ENCODE measurements at places on chromosomes 3 and 15.

GRCh38 chr3:4079339-4080195 lies 223.6 kb upstream of the SETMAR start:
- peak; percentile 85 for DNase-seq

- DNase-seq = no peak
These were observed 165.8 kb upstream of the SLC2A2 start for GRCh38 chr3:171192176-171192854.

DNA sequence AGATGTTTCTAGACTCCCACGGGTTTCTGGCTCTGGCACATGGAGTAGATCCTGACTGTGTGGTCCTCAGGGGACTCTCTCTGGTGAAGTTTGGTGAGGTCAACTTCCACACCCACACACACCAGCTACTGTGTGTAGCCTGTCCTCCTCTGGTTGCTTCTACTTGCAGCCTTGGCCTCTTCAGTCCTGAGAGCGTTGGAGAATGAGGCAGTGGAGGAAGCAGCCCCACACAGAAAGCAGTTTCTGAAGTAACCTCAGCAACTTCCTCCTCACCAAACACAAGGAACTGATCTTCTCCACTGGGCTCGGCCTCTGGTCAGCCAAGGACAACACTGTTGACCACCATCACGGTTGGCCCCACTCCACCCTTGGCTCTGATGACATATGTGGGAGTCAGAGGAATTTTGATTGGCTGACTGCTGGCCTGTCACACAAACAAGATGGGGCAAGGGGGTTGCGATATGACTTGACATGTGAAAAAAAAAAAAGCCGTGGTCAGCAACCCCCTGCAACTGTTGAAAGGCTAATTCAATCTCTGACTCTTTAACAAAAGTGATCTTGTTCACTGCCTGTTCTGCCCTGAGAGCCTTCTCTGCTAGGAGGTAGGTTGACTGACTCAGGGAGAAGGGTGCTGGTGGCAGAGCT lies 19.6 kb downstream of the CD86 start:
- no peak for DNase-seq

- no peak for DNase-seq
These were observed 3.6 kb upstream of the LRCH3 start for GRCh38 chr3:197787412-197787811.

DNA sequence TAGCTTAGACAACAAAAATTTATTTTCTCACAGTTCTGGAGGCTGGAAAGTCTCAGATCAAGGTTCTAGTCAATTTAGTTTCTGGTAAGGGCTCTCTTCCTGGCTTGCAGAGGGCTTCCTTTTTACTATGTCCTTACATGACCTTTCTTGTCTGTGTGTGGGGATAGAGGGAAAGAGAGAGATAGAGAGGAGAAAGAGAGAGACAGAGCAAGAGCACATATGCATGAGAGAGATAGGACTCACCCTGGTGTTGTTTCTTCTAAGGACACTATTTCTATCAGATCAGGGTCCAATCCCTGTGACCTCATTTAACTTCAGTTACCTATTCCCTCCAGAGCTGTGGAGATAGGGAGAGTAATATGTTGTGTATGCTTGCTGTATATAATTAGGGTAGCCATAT lies 44.9 kb upstream of the TEX9 start:
- peak; percentile 60 for DNase-seq

- DNase-seq = no peak
These were observed 213.3 kb downstream of the SLC9A9 start for GRCh38 chr3:143634991-143635390.

DNA sequence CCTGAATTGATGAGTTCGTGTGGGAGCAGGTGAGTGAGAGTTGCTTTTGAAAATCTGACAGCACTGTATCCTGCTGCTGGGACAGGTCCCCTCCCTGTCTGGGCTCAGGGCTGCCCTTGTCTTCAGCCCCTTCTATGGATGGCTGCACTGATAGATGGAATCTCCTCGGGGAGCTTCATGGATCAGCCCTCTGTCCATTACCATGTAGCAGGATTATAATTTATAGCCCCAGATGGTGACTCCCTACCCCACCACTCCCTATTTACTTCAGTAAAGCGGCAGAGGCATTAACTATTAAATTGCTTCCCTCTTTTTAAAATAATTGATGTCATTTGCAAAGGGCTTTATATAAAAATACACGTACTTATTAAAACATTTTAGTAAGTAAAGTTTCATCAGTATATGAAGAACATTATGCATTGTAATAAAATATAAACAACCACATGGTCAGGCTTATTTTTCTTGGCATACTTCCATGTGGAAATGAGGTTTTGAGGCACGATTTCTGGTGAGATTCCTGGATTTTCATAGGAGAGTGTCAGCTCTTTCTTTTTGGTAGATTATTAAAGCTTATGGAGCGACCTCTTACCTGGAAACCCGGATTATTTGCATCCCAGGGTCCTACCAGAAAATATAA lies 38.5 kb downstream of the MAP3K13 start:
- DNase-seq = no peak

DNA sequence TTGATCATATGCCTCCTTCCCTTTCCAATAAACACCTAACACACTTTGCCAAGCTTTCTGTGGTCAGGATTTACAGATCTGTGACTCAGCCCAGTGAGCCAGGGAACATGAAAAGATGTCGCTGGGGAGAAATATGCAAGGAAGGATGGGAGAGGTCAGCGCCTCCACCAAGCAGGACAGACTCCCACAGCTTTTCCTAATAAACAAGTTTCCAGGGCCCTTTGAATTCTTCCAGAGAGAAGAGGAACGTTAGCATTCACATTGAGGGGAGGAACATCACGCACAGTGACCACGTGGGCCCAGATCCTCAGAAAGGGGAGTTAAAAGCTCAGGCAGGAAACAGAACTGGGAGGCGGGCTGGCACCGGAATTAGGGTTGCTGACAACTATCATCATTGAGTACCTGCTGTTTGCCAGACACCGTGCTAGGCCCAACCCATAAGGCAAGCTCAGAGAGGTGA lies 33.3 kb upstream of the MRPS22 start:
- DNase-seq = no peak

GRCh38 chr15:43920815-43921214 lies 94.0 kb downstream of the WDR76 start:
- no peak for DNase-seq

DNA sequence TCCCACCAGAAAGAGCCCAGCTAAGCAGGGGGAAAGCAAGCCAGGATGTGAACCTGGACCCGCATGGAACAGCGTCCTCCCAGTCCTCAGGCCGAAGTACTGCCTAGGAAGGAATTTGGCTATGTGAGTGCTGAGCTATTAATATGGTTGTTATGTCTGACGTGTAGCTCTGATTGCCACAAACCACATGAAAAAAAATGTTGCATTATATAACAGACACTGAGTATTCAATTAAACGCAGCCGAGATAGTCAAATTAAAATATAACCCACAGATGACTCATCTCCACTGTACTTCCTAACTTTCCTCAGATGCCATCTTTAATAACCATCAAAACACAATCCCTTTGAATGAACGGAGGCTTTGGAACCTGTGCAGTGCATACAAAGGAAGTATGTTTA lies 111.1 kb downstream of the GABRB3 start:
- no peak for DNase-seq

GRCh38 chr3:16496408-16497222 lies 16.9 kb downstream of the RFTN1 start:
- DNase-seq = no peak

DNA sequence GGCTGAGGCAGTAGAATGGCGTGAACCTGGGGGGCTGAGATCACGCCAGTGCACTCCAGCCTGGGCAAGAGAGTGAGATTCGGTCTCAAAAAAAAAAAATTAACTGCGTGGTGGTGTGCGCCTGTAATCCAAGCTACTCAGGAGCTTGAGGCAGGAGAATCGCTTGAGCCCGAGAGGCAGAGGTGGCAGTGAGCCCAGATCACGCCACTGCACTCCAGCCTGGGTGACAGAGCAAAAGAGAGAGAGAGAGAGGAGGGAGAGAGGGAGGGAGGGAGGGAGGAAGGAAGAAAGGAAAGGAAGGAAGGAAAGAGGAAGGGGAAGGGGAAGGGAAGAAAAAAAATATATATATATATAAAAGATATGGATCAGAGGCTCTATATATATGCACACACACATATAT lies 6.0 kb downstream of the TM4SF19 start:
- no peak for DNase-seq

- DNase-seq = no peak
These were observed 27.3 kb downstream of the RNU5B-1 start for GRCh38 chr15:65331811-65332210.

GRCh38 chr15:40038275-40038637 lies 725 bp downstream of the SRP14 start:
- no peak for DNase-seq

- DNase-seq = no peak
These were observed 2.0 kb upstream of the MCF2L2 start for GRCh38 chr3:183430325-183430957.

- DNase-seq = no peak
These were observed 51.6 kb downstream of the LINGO1 start for GRCh38 chr15:77580996-77581682.

DNA sequence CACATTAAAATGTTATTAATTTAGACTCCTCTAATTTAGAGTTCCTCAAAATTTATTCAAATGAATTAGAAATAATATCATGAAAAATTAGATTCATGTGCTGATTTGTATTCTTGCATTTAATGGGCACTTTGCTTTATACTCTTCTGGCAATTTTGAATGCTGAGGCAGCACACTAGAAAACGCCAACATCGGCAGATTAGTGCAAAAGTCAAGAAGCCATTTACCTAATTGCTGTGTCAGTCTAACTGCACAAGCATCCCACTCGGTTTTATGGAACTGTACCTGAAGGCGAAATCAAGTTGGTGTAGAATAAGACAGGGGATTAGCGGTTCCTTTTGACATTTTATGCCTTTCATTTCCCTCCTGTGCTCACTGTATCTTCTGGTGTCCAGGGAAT lies 382.0 kb downstream of the ROBO2 start:
- no peak for DNase-seq

GRCh38 chr3:8576841-8577571 lies 67.6 kb downstream of the SSUH2 start:
- no peak for DNase-seq

DNA sequence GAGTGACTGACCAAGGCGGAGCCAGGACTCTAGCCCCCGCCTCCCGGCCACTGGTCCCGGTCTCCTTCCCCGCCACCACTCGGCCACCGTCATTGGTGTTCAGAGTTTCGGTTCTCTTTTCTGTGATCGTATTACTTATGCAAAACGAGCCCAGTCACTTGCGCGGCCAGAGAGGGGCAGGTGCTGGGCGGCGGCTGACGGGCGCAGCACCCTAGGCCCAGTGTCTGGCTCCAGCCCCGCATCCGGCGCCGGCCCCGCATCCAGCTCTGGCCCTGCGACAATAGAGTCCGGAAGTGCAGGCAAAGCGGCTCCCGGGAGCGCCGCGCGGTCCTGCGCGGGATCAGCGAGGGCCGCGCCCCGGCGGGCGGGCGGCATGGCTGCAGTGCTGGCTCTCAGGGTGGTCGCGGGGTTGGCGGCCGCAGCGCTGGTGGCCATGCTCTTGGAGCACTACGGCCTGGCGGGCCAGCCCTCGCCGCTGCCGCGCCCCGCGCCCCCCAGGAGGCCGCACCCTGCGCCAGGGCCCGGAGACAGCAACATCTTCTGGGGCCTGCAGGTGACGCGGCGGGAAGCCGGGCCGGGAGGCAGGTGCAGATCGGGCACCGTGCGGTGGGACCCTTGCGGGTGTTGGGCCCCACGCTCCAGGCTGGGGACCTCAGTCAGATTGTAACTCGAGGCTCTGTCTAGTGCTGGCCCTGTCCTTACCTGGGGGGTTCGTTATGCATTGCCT lies at the start of gene TMEM62:
Gene TMEM62 (plus strand): TSS at position 157 of the 727 bp plus-strand sequence. CDS start 217 bp downstream, at position 374.
- peak; percentile 92 for DNase-seq

GRCh38 chr15:70271422-70272088 lies 173.8 kb upstream of the TLE3 start:
- DNase-seq = no peak

GRCh38 chr15:48358229-48359152 lies 27.3 kb downstream of the DUT start:
- DNase-seq = no peak

DNA sequence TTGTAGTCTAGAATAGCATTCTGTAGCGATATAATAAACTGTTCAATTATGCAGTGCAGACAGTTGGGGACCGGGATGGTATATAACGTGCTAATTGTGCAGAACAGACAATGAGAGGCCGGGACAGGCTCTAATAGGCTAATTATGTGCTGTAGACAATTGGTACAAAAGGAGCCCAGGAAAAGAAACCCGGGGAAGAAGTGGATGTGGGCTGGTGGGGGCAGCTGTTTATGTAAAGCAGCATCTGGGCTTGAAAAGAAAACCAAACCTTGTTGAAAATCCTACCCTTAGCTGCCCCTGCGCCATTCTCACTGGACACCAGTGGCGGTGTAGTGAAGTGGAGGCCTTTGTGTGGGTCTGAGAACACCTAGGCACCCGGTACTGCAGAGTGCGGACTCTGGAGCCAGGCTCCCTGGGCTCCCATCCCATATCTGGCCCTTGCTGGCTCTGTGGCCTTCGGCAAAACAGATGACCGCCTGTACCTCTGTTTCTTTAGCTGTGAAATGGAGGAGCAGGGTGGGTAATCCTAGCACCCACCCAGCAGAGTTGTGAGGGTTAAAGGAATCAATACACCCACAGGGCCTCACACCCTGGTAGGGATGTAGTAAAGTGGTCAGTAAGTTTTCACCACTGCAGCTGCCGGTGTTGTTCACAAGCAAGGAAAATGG lies 51.5 kb downstream of the CMTM6 start:
- no peak for DNase-seq

GRCh38 chr3:17905996-17906395 lies 163.6 kb upstream of the TBC1D5 start:
- DNase-seq = no peak

- DNase-seq = no peak
These were observed 35.5 kb upstream of the CCR2 start for GRCh38 chr3:46318207-46318927.

GRCh38 chr3:79953591-79954101 lies 185.8 kb upstream of the ROBO1 start:
- DNase-seq = no peak

- peak; percentile 35 for DNase-seq
These were observed 11.2 kb downstream of the B3GNT5 start for GRCh38 chr3:183264268-183264667.

DNA sequence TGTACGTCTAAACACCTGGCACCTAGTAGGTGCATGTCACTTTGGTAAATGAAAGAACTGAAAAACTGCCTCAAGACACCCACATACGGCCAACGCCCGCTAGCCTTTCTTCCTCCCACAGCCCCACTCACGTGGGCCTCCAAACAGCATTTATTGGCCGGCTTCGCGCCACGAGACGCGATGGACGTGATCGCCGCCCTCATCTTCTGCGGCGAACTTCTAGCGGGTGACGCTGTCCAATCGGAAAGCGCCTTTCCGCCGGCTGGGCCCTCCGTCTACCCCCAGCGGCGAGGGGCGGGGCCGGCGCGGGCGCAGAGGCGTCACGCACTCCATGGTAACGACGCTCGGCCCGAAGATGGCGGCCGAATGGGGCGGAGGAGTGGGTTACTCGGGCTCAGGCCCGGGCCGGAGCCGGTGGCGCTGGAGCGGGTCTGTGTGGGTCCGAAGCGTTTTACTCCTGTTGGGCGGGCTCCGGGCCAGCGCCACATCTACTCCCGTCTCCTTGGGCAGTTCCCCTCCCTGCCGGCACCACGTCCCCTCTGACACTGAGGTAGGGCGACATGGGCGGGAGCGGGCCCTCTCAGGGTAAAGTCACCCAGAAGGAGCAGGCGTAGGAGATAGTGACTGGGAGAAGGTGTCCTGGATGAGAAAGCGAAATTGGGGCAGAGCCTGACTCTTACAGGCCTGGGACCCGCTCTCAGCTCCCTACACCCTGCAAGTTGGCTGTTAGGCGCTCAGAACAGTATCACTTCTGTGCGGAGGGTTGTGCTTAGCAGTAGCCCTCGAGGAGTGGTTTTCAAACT lies at the start of gene LMLN:
Gene LMLN (plus strand): TSS at position 327 of the 803 bp plus-strand sequence. CDS start 29 bp downstream, at position 356.
- DNase-seq = peak; percentile 97

- no peak for DNase-seq
These were observed 143.1 kb upstream of the ARRDC4 start for GRCh38 chr15:97817276-97817890.

- DNase-seq = no peak
These were observed 64.0 kb upstream of the CDAN1 start for GRCh38 chr15:42800731-42801474.

Data from small intestine (tissue), 16 donors.